Foreskin fibroblast (primary cell): ENCODE measurements at places on chromosomes 7 and 10.

GRCh38 chr7:44244282-44244681 is 43.5 kb downstream of the YKT6 start:
- no peak for DNase-seq

- peak; percentile 16 for DNase-seq
Observed at GRCh38 chr7:78299088-78299487, 500.5 kb downstream of the PHTF2 start.

GRCh38 chr10:486666-487322 is 202.7 kb downstream of the DIP2C start:
- no peak for DNase-seq

DNA sequence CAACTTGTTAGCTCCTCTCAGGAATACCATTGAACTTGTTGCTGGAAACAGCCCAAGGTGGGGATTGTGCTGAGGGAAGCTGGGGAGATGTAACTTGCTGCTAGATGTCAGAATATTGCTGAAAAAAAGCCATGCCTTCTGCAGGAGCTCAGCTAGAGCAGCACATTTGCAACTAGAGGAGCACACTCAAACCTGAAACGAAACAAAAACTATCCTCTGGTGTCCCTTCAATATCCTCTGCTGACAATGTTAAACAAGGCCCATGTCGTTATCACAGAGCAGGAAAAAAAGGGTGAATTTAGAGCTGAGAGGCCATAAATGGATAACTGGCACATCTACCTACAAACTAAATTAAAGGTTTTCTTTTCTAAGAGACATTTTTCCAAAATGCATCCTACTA is 53.7 kb upstream of the MACC1 start:
- no peak for DNase-seq

GRCh38 chr10:114095559-114096337 is 52.1 kb downstream of the ADRB1 start:
- DNase-seq = no peak

- DNase-seq = no peak
Observed at GRCh38 chr10:77291596-77292505, 345.8 kb downstream of the KCNMA1 start.

DNA sequence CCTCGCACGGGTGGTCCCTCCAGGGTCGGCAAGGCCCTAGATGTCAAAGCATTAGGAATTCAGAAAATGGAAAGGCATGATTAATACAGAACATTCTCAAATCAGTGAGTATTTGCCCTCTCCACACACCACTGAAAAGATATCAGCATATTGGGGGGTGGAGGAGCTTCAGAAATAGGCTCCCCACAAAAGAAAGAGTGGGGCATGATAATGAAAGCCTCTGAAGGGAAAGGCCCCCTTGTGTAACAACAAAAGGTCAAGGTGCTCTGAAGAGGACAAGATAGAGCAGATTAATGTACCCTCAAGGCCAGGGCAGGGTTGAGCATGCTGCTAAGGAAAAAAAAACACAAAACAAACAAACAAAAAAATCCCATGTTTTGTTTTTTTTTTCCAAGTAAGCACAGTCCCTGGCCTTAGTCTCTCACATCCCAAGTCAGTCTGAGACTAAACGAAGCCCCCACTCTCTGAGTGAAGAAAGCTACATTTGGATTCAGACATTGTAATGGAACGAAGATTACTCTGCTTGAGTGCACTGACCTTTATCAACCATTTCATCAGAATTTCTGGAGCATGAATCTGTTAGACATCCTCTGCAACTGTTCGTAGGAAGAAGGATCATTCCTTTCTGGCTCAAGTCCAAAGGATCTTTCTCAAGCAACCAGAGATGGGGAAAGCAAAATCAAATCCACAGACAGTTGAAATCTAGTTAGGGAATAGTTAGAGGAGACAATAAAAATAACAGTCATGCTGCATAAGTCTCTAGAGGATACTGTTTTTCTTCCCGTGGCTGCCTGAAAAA is 27.4 kb upstream of the DGKI start:
- DNase-seq = peak; percentile 96
